ENCODE measurements at places on chromosomes 5 and 9.

GRCh38 chr9:96382839-96383164 is 709 bp downstream of the SLC35D2 start:
- no peak for DNase-seq

DNA sequence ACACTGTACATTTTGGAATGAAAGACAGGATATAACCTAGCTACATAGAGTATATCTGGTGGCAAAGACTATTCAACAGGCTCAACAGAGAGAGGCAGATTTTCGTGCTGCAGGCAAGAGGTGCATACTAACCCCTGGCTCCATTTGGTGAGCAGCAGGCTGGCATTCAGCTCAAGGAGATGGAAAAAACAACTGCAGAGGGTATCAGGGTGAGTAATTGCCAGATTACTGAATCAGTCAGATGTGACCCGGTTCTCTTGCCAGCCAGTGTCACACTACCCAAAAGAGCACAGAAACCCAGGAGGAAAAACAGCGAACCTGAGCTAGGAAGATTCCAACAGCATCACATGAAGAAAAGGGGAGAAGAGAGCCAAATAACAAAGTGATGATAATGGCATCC is 130.4 kb upstream of the PRLR start:
- no peak for DNase-seq

- no peak for DNase-seq
Observed at GRCh38 chr5:87421307-87421706, 8.6 kb upstream of the CCNH start.

- no peak for DNase-seq
Observed at GRCh38 chr5:96816991-96817390, 9.2 kb upstream of the ERAP1 start.

GRCh38 chr5:54171645-54172384 is 138.6 kb downstream of the ARL15 start:
- DNase-seq: no peak

DNA sequence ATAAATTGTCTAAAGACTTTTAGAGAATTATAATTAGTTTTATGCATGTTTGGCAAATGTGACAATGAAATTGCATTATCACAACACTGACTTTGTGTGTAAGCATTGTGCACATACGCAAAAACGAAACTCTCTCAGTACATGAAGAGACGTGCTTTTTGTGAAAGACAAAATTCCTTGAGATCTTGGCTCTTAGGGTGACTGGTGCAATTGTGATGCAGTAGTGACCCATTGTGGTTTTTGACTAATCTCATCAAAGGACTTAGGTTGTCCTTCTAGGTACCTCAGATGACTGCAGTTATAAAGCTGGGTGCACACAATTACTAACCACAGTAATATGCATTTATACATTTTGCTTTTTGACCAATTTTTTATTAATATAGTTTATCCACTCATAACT is 25.3 kb upstream of the TYRP1 start:
- DNase-seq: no peak

- DNase-seq: no peak
Observed at GRCh38 chr9:98864281-98865174, 57.1 kb downstream of the GALNT12 start.

GRCh38 chr9:136312436-136312835 is 8.5 kb upstream of the CCDC187 start:
- no peak for DNase-seq

GRCh38 chr9:8179381-8180053 is 379.9 kb upstream of the DMAC1 start:
- DNase-seq: no peak

DNA sequence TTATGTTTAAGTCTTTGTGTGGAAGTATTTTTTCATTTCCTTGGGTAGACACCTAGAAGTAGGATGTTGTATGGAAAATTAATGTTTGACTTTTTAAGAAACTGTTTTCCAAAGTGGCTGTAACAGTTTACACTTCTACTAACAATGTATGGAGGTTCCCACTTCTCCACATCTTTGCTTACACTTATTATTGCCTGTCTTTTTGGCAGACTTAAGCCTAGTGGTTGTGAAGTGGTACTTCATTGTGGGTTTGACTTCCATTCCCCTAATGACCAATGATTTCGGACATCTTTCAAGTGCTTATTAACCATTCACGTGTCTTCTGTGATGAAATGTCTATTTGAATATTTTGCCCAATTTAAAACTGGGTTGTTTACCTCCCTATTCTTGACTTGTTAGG is 91.5 kb upstream of the CDKN2B start:
- no peak for DNase-seq

DNA sequence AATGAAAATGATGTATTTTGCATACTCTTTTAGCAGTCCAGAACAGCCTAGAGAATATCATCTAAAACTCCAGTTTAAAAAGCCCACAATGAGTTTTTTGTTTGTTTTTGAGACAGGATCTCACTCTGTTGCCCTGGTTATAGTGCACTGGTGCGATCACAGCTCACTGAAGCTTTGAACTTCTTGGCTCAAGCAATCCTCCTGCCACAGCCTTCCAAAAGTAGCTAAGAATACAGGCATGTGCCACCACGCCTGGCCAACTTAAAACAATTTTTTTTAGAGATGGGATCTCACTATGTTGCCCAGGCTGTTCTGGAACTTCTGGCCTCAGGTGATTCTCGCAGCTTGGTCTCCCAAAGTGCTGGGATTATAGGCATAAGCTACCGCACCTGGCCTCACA is 175.7 kb downstream of the FBN2 start:
- DNase-seq: no peak

- no peak for DNase-seq
Observed at GRCh38 chr9:90802386-90802985, 867 bp downstream of the SYK start.

DNA sequence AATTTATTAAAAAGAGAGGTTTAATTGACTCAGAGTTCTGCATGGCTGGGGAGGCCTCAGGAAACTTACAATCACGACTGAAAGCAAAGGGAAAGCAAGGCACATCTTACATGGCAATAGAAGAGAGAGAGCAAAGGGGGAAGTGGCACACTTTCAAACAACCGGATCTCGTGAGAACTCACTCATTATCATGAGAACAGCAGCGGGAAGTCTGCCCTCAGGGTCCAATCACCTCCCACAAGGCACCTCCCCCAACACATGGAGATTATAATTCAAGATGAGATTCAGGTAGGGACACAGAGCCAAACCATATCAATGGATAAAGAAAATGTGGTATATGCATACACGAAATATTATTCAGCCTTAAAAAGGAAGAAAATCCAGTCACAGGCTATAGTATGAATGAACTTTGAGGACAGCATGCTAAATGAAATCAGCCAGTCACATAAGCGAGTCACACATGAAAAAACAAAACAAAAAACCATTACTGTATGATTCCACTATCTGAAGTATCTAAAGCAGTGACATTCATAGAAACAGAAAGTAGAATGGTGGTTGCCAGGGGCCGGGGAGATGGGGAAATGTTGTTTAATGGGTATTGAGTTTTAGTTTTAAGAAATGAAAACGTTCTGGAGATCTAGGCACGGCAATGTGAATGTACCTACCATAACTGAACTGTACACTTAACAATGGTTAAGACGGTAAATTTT is 83.4 kb upstream of the PCA3 start:
- no peak for DNase-seq

DNA sequence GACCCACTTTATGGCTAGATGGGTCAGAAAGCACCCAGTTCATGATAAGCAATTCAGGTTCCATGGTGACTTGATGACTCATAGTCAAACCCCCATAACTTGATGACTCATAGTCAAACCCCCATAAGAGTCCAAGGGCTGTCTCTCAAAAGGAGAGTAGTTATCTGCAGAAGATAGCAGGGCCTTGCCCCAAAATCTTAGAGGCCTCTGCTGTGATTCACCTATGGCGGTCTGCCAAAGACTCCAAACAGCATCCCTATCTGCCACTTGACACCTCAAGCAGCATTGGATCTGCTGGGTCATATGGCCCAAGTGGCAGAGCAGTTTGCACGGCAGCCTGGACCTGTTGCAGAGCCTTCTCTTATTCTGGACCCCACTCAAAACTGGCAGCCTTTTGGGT is 395.2 kb upstream of the KIF2A start:
- DNase-seq: no peak

- DNase-seq: no peak
Observed at GRCh38 chr5:178625679-178626483, 969 bp downstream of the CLK4 start.

DNA sequence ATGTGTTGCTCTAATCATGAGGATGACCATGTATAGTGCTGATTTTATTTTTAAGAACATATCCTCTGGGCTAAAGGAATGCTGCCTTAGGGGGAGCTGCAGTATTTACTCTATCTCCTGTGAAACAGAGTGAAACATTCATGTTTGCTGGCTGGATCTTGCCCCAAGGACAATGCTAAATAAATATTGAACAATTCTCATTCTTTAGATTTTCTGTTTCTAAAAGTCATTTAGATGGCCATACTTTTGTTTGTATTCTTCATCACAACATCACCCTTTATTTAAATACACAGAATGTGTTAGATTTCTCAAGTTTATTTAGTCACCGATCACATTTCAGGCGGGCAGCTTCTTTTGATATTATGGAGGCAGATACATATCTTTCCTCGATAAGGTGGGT is 103.3 kb downstream of the ARHGEF28 start:
- no peak for DNase-seq

DNA sequence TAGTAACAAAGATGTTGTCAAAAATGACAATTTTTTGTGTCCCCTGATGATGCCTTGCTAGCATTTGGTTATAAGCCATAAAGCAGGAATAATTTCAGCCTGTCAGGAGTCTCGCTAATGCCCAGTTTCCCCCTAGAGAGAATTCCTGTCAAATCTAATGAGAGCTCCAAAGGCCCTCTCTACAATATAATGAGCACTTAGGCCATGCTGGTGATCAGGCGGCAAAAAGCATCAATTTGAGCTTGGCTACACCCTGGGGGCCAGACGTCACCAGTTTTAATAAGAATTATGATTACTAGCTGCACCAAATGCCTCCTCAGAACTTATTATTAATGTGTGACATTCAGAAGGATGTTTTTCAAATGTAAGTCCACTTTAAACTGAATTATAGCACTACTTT is 6.1 kb downstream of the TLE1 start:
- no peak for DNase-seq

GRCh38 chr9:37379835-37380234 is 42.7 kb upstream of the GRHPR start:
- no peak for DNase-seq

- no peak for DNase-seq
Observed at GRCh38 chr9:114107286-114108001, 8.4 kb upstream of the KIF12 start.
